Neuronal stem cell (in vitro differentiated cells): ENCODE measurements at places on chromosomes 7 and 10.

DNA sequence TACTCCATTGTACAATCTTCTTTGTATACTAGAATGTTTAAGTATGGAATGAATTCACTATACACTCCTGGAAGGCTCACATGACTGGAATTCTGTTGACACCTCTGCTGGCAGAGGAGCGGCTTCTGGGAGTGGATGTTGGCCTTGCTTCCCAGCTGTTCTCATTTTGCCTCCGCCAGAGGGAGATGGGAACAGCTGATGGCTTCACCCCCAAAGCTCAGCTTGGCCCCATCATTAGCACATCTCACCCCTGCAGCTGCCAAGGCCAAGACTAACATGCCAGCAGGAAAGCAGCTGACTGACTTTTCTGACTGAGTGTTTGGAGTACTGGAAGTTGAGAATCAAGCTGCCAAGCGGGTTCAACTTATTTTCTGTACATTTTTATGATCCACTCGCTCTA, 15.1 kb downstream of the ADAM12 start:
- no peaks in the 10 kb centered on the region for H3K27me3 ChIP-seq
- H3K4me3 ChIP-seq: no peak overlapping the region
- no peak overlapping the region for H3K27ac ChIP-seq
- H3K4me1 ChIP-seq: no peaks in the 10 kb centered on the region

DNA sequence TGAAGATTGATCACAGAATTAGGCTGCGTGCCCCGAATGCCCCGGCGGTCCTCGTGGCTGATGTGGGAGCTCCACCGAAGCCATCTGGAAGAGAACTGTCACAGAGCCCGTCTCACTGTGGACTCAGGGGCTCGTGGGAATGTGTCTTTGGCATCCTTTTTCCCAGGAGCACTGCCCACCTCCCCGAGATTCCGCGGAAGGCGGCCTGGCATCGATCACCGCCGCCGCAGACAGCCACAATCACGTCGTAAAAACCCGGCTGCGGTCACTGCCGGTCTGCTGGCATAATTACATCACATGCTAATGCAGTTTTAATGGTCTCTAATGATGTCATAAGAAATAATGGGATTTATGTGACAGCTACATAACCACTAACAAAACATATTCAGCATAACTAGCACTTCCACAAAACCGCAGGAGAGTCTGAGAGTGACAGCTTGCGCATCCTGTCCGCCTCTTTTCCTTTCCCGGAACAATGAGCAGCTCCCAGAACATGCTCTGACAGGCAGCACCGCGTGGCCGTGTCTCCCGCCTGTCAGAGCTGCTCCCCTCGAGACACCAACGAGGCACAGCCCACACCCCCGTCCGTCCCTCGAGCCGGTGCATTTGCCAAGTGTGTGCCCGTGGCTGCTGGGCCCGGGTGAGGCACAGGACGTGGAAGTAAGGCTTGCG, 490.0 kb downstream of the PTPRN2 start:
- H3K27me3 ChIP-seq: no peaks in the 10 kb centered on the region
- no peak overlapping the region for H3K27ac ChIP-seq
- no peak for DNase-seq
- H3K4me1 ChIP-seq: no peaks in the 10 kb centered on the region

DNA sequence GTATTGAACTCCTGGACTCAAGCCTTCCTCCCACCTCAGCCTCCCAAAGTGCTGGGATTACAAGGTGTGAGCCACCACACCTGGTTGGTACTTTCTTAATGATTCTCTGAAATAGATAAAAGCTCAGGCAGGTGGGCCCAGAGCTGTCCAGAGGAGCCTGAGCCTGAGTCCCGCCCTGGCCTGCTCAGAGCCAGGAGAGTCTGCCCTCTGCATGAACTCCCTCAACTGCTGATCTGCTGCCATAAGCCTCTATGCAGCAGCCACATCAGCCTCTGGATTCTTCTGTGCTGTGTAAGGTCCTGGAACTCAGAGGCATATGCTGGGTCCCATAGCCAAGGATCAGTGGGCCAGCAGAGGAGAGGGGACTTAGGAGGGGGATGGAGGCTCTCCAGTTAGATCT, 23.1 kb upstream of the DDIT4 start:
- H3K36me3 ChIP-seq: no peaks in the 10 kb centered on the region
- no peak for DNase-seq
- H3K27me3 ChIP-seq: no peaks in the 10 kb centered on the region

- H3K27ac ChIP-seq: no peak overlapping the region
- no peaks in the 10 kb centered on the region for H3K4me1 ChIP-seq
Observed at GRCh38 chr10:35435824-35436223, 99.5 kb downstream of the CCNY start.

DNA sequence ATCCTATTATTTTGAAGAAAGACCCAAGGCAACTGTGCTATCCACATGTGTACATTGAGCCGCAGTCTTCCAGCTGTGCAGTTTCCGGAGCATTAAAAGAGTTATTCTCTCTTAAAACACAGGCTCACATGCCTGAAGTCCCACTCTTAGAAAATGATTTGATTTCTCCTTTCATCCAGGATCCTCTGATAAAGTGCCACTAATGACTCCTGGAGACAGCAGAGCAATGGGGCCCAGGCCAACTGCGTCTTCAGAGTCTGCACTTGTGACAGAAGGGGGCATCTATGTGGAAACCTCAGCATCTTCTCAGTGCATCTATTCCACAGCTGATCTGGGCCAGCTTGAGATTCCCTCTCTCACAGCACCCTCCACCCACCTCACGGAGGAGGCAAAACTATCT, 482.1 kb upstream of the AKR1E2 start:
- no peak for DNase-seq
- H3K27me3 ChIP-seq: no peaks in the 10 kb centered on the region
- no peak overlapping the region for H3K4me3 ChIP-seq
- H3K4me1 ChIP-seq: peaks cover 7% of the 10 kb centered on the region

GRCh38 chr7:19248115-19248514, 102.9 kb upstream of the FERD3L start:
- H3K4me3 ChIP-seq: no peak overlapping the region
- H3K36me3 ChIP-seq: no peaks in the 10 kb centered on the region
- DNase-seq: no peak
- no peaks in the 10 kb centered on the region for H3K27me3 ChIP-seq
- H3K27ac ChIP-seq: no peak overlapping the region
- H3K4me1 ChIP-seq: no peaks in the 10 kb centered on the region

DNA sequence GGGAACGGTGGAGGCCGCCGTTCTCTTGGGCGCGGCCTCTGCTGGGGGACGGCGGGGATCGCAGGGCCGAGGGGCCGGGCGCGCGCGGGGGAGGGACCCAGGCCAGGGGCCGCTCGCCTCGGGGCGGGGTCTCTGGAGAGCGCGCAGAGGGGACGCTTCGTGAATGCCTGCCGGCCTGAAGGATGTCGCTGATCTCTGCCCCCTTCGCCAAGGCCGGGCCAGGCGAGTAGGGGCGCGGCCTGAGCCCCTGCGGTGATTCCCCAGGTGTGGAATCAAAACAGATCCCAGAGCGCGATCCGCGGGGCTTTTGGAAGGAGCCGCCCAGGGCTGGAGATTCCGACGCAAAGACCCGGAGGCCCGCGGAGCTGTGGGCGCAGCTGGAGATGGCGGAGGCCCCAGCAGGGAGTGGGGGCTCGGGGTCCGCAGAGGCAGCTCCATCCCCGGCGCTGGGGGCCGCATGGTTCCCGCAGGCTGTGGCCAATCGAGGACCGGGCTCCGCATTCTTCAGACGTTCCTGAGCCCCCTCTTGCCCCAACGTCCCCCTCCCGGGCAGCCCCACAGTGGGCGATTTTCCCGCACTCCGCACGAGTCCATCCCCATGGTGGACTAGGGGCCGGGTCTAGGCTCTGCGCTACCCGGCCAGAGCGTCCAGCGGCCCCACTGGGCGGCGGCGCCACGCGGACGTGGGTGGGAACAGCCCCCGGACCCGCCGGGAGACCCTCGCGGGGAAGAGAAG, 166.0 kb downstream of the ACTR3B start:
- peak overlapping the region; percentile 84 for H3K4me3 ChIP-seq
- H3K27ac ChIP-seq: no peak overlapping the region
- H3K4me1 ChIP-seq: peaks cover 2% of the 10 kb centered on the region

- H3K27ac ChIP-seq: peak overlapping the region; percentile 97
- DNase-seq: no peak
- peaks cover 10% of the 10 kb centered on the region for H3K4me1 ChIP-seq
- H3K27me3 ChIP-seq: no peaks in the 10 kb centered on the region
- no peaks in the 10 kb centered on the region for H3K36me3 ChIP-seq
Observed at GRCh38 chr10:118047157-118047719, 497 bp upstream of the RAB11FIP2 start.

- no peaks in the 10 kb centered on the region for H3K27me3 ChIP-seq
- H3K36me3 ChIP-seq: no peaks in the 10 kb centered on the region
Observed at GRCh38 chr7:23247603-23248335, 1.2 kb downstream of the GPNMB start.

DNA sequence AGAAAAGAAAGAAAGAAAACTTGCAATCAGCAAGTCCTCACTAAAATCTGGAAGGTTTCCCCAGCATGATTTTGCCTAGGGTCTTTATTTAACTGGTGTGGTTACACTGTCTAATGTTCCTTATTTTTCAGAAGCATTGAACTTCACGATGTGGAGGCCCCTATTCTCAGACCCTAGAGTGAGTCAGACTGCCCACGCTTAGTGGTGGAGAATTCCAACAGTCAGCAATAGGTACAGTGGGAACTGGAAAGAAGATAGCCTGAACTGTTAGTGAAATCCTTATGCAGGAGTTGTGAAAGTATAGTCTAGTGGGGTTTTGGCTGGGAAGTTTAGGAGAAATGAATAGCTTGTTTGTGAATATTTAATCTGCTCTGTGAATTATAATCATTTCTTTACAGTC, 115.0 kb downstream of the FZD1 start:
- H3K4me1 ChIP-seq: peaks cover 6% of the 10 kb centered on the region
- H3K27me3 ChIP-seq: no peaks in the 10 kb centered on the region
- DNase-seq: no peak
- H3K4me3 ChIP-seq: no peak overlapping the region
- no peak overlapping the region for H3K27ac ChIP-seq
- no peaks in the 10 kb centered on the region for H3K36me3 ChIP-seq

- H3K4me3 ChIP-seq: no peak overlapping the region
- no peaks in the 10 kb centered on the region for H3K4me1 ChIP-seq
Observed at GRCh38 chr7:98372993-98373392, 27.9 kb downstream of the BAIAP2L1 start.

GRCh38 chr7:91041901-91042484, 222.2 kb upstream of the FZD1 start:
- no peak for DNase-seq
- H3K4me1 ChIP-seq: peaks cover 6% of the 10 kb centered on the region
- no peak overlapping the region for H3K4me3 ChIP-seq

DNA sequence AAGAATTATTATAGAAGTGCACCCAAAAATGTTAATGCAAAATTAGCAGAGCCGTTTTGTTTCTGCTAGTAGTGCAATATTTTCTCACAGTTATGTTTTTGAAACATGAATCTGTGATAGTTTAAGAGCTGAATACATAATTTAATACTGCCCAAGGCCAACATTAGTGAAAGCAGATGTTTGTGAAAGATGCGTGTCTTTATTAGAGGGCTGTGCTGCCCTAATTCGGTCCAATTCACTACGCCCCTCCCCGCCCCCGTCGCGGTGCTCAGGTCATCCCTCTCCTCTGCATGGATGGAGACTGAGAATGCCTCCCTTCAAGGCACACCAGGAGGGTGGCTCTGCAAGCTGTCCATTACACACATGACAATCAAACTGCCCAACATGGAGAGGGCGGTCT, 172.0 kb downstream of the TEX36 start:
- DNase-seq: no peak
- H3K27ac ChIP-seq: no peak overlapping the region
- H3K36me3 ChIP-seq: no peaks in the 10 kb centered on the region
- no peaks in the 10 kb centered on the region for H3K27me3 ChIP-seq

- H3K4me1 ChIP-seq: no peaks in the 10 kb centered on the region
- H3K27ac ChIP-seq: no peak overlapping the region
- no peaks in the 10 kb centered on the region for H3K36me3 ChIP-seq
- DNase-seq: no peak
- no peak overlapping the region for H3K4me3 ChIP-seq
Observed at GRCh38 chr7:28329661-28330363, 82.5 kb upstream of the CREB5 start.

GRCh38 chr7:159370-160270, 32.8 kb upstream of the FAM20C start:
- no peak for DNase-seq
- H3K36me3 ChIP-seq: no peaks in the 10 kb centered on the region
- no peak overlapping the region for H3K27ac ChIP-seq
- H3K4me1 ChIP-seq: peaks cover 7% of the 10 kb centered on the region

GRCh38 chr10:20970708-20971107, 73.6 kb upstream of the NEBL start:
- H3K27me3 ChIP-seq: no peaks in the 10 kb centered on the region
- no peak overlapping the region for H3K27ac ChIP-seq
- no peaks in the 10 kb centered on the region for H3K4me1 ChIP-seq
- no peak overlapping the region for H3K4me3 ChIP-seq
- H3K36me3 ChIP-seq: no peaks in the 10 kb centered on the region
- no peak for DNase-seq

DNA sequence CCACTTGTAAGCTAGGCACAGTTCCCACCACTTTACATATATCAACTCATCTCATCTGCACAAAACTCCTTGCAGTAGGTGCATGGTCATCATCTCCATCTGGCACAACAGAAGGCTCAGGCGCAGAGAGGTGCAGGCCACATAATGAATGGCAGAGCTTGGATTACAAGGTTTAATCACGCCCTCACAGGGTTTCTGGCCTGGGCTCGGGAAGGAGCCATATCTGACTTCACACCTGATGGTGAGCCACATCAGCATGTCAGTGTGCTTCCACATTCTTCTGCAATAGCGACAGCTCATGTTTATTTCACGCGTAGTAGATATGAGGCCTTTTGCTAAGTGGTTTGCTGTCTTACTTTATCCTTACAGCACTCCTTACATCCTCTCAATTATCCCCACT, 650.2 kb downstream of the INHBA start:
- H3K36me3 ChIP-seq: no peaks in the 10 kb centered on the region
- DNase-seq: no peak
- no peak overlapping the region for H3K27ac ChIP-seq
- no peaks in the 10 kb centered on the region for H3K27me3 ChIP-seq
- peaks cover 10% of the 10 kb centered on the region for H3K4me1 ChIP-seq

- no peak overlapping the region for H3K27ac ChIP-seq
- H3K4me1 ChIP-seq: peaks cover 9% of the 10 kb centered on the region
- H3K27me3 ChIP-seq: no peaks in the 10 kb centered on the region
- no peak for DNase-seq
Observed at GRCh38 chr10:12513775-12514673, 164.7 kb downstream of the CAMK1D start.

DNA sequence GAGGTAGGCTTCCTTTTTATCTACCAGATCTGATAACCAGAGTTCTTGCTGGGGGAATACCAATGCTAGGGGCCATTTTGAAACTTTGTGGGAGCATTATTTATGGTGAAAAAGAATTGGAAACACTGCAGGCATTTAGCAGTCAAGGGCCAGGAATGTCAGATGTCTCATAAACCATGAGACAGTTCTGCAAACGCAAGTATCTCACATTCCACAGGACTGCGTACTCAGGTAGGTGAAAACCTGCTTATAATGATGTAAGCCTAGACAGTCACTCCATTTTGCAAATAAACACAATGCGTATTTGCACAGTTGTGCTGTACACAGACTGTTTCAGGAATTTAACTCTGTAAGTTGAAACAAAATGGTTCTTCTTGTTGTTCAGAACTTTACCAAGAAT, 33.9 kb downstream of the ECHDC3 start:
- no peaks in the 10 kb centered on the region for H3K4me1 ChIP-seq
- H3K36me3 ChIP-seq: no peaks in the 10 kb centered on the region
- no peak for DNase-seq
- H3K27ac ChIP-seq: no peak overlapping the region
- H3K27me3 ChIP-seq: peaks cover 3% of the 10 kb centered on the region
- no peak overlapping the region for H3K4me3 ChIP-seq

- no peak overlapping the region for H3K4me3 ChIP-seq
- no peaks in the 10 kb centered on the region for H3K27me3 ChIP-seq
- H3K36me3 ChIP-seq: no peaks in the 10 kb centered on the region
- no peak overlapping the region for H3K27ac ChIP-seq
- DNase-seq: no peak
Observed at GRCh38 chr10:6195376-6195775, 7.4 kb upstream of the PFKFB3 start.
